ENCODE measurements at places on chromosomes 5 and 9.

GRCh38 chr5:124742983-124743601 lies 3.3 kb downstream of the ZNF608 start:
- no peak overlapping the region for H3K27ac ChIP-seq
- H3K36me3 ChIP-seq = peaks cover 2% of the 10 kb centered on the region
- no peak overlapping the region for H3K4me3 ChIP-seq
- H3K27me3 ChIP-seq = peaks cover 2% of the 10 kb centered on the region
- H3K4me1 ChIP-seq = peaks cover 29% of the 10 kb centered on the region

DNA sequence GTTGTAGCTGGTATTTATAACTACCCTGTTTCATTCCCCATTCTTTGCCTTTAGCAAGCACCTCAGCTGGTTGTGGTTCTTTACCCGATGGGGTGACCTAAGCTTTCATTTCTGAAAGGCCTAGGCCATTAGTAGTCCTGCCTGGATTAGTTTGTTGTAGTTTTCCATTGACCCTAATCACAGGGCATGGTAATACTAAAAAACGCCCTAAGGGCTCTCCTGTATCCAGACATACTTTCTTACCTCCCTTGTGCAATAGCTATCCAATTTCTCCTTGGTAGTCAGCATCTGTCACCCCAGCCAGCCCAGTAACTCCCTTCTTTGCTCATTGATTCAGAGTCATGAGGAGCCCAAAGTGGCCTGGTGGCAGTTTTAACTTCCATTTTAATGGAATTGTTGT lies 24.0 kb downstream of the TMOD1 start:
- no peak for DNase-seq
- no peaks in the 10 kb centered on the region for H3K4me1 ChIP-seq
- H3K36me3 ChIP-seq = no peaks in the 10 kb centered on the region
- no peak overlapping the region for H3K27ac ChIP-seq
- no peaks in the 10 kb centered on the region for H3K27me3 ChIP-seq

DNA sequence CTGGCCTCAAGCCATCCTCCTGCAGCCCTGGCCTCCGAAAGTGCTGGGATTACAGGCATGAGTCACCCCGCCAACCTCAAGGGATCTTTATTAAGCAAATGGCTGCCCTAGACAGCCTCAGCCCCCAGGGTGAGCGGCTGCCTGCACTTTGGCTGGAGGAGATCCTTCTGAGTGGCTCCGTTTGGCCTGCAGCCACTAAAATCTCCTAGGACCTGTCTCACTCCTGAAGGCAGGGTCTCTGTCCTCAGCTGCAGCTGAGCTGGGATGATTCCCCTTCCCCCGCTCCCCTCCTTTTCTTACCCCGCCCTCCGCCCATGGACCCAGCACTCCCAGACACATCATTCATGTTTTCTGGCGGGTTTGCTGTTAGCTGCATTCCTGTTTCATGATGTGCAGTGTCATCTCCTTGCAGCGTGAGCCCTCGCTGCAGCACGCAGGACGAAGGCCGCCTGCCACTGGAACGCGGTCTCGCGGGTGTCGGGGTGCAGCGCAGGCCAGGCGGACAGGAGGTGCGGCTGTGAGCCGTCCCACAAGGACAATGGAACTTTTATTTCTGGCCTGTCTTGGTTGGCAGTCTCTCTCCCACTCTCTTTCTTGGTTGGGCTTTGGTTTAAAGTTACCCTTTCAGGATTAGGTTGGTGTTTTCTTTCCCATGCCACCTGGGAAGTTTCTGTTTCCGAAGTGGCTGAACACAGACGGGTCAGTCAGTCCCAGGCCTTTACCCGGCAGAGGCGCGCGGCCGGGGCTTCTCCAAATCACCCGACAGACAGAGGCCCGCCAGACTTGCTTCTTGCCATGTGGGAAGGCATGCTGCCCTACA lies 137.1 kb downstream of the FOXD1 start:
- no peak overlapping the region for H3K27ac ChIP-seq
- DNase-seq = no peak
- H3K27me3 ChIP-seq = peaks cover 19% of the 10 kb centered on the region

DNA sequence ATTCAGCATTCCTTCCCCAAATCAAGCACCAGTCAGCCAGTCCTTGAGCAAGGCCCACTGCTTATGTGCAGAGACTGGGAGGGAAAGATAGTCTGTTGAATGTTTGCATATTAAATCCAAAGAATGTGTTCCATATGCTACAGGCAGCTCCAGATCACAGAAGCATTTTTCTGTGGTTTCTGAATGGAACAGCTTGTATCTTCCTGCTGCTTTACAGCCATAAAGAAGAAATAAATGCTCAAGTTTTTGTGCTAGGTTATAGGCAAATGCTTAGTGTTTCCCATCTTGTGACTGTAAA lies 310.3 kb downstream of the TRIM36 start:
- peaks cover 9% of the 10 kb centered on the region for H3K4me1 ChIP-seq
- no peak overlapping the region for H3K4me3 ChIP-seq

DNA sequence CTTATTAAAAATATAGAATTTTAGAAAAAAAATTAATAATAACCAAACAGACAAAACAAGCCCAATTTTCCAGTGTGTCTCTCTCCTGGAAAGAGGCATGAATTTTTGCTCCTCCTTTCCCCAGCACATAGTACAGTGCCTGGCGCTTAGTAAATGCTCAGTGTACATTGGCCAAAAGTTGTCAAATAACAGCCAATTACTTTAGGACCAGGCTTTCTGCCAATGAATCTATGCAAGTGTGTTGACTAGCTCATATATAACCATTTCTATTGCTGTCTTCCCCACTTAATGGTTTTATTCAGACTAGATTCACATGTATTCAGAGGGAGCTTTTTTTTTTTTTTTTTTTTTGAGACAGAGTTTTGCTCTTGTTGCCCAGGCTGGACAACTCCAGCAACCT lies 120.1 kb upstream of the CD180 start:
- H3K27me3 ChIP-seq = no peaks in the 10 kb centered on the region
- H3K36me3 ChIP-seq = peaks cover 2% of the 10 kb centered on the region
- no peak overlapping the region for H3K27ac ChIP-seq
- no peak for DNase-seq
- H3K4me3 ChIP-seq = no peak overlapping the region

DNA sequence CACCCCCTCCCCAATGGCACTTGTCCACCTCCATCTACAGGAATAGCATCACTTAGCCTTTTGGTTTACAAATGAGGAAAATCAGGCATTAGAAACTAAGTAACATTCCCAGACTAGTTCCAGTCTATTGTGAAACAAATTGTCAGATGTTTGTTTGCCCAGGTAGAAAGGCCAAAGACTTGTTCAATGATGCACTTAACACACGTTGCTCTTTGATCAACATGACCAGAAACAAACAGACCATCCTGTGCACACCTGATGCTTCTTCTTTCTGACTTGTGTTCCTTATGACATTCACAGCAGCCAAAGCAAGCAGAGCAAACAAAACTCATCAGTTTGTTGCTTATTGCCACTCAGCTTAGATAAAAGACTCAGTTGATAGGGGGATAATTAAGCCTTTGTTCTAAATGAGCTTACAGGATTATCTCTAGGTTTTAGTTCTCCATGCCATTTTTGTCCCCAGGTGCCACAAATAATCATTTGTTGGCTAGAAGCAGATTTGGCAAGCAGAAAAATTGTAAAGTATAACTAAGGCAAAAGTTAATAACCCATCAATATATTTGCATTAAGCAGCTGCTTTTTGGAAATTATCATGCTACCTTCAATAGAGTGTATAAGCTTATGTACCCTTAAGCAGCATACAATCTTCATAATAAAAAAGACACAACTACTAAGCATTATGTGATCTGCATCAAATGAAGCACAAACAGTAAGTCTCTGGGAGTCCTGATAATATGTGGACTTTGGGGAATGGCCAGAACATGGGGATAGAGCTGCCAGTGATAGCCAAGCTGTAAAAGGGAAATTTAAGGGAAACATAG lies 26.3 kb upstream of the FST start:
- peaks cover 12% of the 10 kb centered on the region for H3K27me3 ChIP-seq
- H3K36me3 ChIP-seq = no peaks in the 10 kb centered on the region
- no peak for DNase-seq

GRCh38 chr9:30078195-30078594 lies 2306.2 kb upstream of the ACO1 start:
- H3K4me1 ChIP-seq = no peaks in the 10 kb centered on the region
- H3K27ac ChIP-seq = no peak overlapping the region
- H3K27me3 ChIP-seq = no peaks in the 10 kb centered on the region
- no peaks in the 10 kb centered on the region for H3K36me3 ChIP-seq
- DNase-seq = no peak
- no peak overlapping the region for H3K4me3 ChIP-seq

GRCh38 chr9:137905740-137906139 lies 28.2 kb downstream of the CACNA1B start:
- H3K36me3 ChIP-seq = no peaks in the 10 kb centered on the region
- no peak overlapping the region for H3K4me3 ChIP-seq
- no peak for DNase-seq
- peaks cover 11% of the 10 kb centered on the region for H3K27me3 ChIP-seq
- no peaks in the 10 kb centered on the region for H3K4me1 ChIP-seq

DNA sequence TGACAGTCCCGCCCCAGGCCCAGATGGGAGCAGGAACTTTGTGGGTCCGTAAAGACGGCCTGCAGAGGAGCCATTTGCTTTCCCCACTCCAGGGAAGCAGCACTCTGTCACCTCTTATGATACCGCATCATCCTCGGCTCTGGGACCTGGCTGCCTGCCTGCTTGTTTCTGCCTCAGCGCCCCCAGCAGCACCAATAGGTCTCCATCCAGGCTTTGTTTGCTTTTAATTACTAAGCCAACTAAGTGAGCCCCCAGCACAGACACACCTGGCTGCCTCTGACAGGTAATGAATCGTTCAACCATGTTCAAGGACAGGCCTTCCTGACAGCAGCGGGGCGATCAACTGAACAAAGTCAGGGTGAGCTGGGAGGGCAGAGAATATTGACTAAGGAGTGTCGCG lies 141.4 kb downstream of the C5orf15 start:
- H3K4me3 ChIP-seq = no peak overlapping the region
- H3K4me1 ChIP-seq = peaks cover 36% of the 10 kb centered on the region

DNA sequence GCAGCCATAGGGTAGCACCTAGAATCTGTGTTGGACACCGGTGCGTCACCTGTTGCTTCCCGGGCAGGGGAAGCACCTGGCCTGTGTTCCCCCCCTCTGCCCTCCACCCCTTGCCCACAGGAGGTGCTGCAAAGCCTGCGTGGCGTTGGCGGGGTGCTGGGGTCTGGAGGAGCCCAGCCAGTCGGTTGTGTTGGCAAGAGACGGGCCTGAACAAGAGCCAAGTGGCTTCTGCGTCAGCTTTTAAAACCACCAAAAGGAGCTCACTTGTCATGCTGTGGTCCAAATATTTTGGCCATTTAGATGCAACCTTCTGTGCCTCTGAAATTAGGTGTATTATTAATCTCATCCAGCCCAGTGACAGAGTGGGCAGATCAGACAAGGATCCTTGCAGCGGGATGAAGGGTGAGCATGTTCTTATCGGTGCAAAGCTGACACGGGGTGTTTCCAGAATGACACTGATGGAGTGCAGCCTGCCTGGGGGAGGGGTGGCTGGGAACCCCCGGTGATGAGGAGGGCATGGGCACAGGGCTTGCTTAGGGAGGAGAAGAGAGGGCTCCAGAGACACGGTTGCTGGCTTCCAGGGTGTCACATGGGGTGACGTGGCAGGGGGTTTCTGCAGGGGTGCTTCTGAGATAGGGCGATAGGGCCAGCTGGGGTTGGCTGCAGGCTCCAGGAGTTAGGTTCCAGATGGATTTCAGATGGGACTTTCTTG lies 9.7 kb upstream of the RXRA start:
- peaks cover 3% of the 10 kb centered on the region for H3K4me1 ChIP-seq
- peaks cover 5% of the 10 kb centered on the region for H3K36me3 ChIP-seq
- peak overlapping the region; percentile 42 for H3K27ac ChIP-seq
- no peak overlapping the region for H3K4me3 ChIP-seq

DNA sequence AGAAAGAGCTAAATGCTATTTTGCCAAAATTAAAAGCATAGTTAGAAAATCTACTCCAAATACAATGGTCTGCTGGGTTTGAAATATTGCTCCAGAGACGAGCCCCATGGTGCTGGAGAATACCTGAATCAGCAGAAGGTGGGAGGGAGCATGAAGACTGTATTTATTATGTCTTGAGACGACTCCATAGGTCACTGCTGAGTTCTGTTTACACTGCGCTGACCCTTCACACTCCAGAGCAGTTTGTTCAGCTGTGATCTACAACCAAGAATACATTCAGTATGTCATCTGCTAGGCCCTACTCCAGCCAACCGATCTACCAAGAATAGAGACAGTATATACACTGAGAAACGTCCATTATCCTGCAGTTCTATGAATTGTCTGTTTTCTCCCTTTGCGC lies 150.5 kb downstream of the TLE1 start:
- H3K36me3 ChIP-seq = no peaks in the 10 kb centered on the region
- H3K4me1 ChIP-seq = no peaks in the 10 kb centered on the region
- H3K4me3 ChIP-seq = no peak overlapping the region

DNA sequence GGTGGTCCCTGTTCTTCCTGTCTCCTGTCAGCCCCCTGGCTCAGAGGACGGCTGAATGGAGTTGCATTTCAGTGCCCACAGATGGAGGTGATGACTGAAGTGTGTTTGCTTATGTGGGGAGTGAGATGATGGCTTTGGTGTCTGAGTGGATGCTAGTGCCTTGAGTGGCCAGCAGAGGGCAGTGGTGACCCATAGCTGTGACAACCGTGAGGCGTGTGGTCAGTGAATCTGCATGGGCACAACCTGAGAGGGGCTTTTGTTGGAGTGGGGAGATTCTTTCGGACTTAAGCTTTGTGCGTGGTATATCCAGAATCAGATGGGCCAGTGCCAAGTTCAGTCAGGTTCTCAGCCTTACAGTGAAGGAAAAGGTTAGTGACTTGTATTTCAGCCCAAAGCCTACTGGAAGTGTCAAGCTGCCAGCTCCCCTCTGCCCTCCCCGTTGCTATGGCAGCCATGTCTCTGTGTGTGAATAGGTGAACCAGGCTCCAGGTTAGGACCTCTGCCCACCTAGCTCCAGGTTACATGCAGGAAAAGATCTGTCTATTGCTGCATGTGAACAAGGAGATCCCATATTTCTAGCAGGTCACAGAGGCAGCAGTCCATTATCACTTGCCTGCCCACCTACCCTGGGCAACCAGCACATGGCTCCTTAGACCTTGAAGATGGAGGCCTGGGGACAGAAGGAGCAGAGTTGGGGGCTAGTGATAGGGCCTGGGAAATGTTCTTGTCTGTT lies 14.7 kb upstream of the CXXC5 start:
- peak; percentile 68 for DNase-seq
- H3K4me1 ChIP-seq = peaks cover 42% of the 10 kb centered on the region
- no peak overlapping the region for H3K4me3 ChIP-seq
- peak overlapping the region; percentile 20 for H3K27ac ChIP-seq

GRCh38 chr9:69967344-69967743 lies 76.3 kb upstream of the MAMDC2 start:
- no peaks in the 10 kb centered on the region for H3K36me3 ChIP-seq
- peaks cover 6% of the 10 kb centered on the region for H3K27me3 ChIP-seq
- DNase-seq = no peak
- no peaks in the 10 kb centered on the region for H3K4me1 ChIP-seq
- H3K27ac ChIP-seq = no peak overlapping the region

GRCh38 chr5:31033295-31033694 lies 160.2 kb upstream of the CDH6 start:
- H3K27me3 ChIP-seq = no peaks in the 10 kb centered on the region
- H3K36me3 ChIP-seq = no peaks in the 10 kb centered on the region
- no peak overlapping the region for H3K4me3 ChIP-seq
- H3K27ac ChIP-seq = no peak overlapping the region
- DNase-seq = no peak

GRCh38 chr9:1285526-1285925 lies 235.4 kb downstream of the DMRT2 start:
- no peak overlapping the region for H3K27ac ChIP-seq
- H3K27me3 ChIP-seq = peaks cover 4% of the 10 kb centered on the region
- no peaks in the 10 kb centered on the region for H3K36me3 ChIP-seq
